ENCODE measurements at places on chromosomes 1 and 21. TPM values are rescaled to one million over a fixed set of nuclear protein-coding genes. Genes with fewer than 3 reads are reported as not detected.
A peak's percentile ranks its signal among the peaks of the same experiment; 100 is the strongest.

Gene SLC25A34
- total RNA-seq = not detected

Gene HLX
- 0.06 TPM for total RNA-seq

GRCh38 chr21:34852448-34852847 lies 183.7 kb downstream of the CLIC6 start:
- no peaks in the 10 kb centered on the region for H3K27me3 ChIP-seq
- H3K4me1 ChIP-seq = no peaks in the 10 kb centered on the region
- H3K27ac ChIP-seq = no peak overlapping the region
- H3K36me3 ChIP-seq = peaks cover 12% of the 10 kb centered on the region
- DNase-seq = no peak
- no peak overlapping the region for H3K4me3 ChIP-seq

GRCh38 chr1:160844447-160845232 lies 18.0 kb downstream of the CD244 start:
- H3K27ac ChIP-seq = no peak overlapping the region
- H3K27me3 ChIP-seq = no peaks in the 10 kb centered on the region
- no peak for DNase-seq

DNA sequence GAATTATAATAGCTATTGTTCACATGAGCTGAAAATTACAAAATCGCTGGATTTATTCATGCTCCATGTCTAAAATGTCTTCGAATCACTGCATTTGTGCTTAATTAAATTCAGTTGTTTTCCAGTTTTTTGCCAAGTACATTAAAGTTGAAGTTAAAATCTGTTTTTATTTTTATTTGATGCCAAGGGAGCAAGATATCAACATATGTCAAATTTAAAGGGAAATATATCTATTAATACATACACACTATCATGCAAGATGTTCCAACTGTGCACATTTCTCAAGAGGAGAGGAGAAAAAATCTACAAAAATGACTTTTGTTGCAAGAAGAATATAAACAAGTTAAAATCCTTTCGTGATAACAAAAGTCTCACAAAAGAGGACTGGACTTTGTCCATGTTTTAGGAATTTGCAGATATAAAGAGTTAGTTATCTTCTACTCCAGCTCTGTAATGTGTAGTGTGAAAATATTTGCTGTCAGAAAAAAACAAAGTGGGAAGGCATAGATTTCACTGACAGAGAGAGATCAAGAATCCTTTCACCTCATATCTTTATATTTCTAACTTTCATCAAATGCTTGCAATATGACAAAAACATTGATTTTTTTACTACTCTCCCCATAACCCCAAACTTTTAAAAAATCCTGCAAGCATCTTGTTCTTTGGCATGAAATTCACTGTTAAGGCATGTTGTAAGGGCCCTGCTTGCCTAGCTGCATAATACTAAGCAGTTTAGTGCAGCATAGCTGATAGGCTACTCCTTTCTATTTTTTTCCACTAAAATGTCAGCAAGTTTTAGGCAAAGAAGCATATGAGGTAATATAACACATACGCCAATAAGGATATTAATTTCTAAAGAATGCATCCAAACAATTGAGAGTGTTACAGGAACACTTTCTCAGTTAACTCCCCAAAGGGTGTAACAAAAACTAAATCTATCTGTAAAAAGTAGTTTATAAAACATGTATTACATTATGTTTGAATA lies 340.2 kb upstream of the ADAMTS5 start:
- no peaks in the 10 kb centered on the region for H3K27me3 ChIP-seq
- no peak overlapping the region for H3K4me3 ChIP-seq
- no peaks in the 10 kb centered on the region for H3K4me1 ChIP-seq
- H3K36me3 ChIP-seq = no peaks in the 10 kb centered on the region
- H3K27ac ChIP-seq = no peak overlapping the region
- DNase-seq = no peak

GRCh38 chr1:97516588-97516987 lies 404.2 kb downstream of the DPYD start:
- H3K4me3 ChIP-seq = no peak overlapping the region
- DNase-seq = no peak
- no peak overlapping the region for H3K27ac ChIP-seq
- no peaks in the 10 kb centered on the region for H3K36me3 ChIP-seq

DNA sequence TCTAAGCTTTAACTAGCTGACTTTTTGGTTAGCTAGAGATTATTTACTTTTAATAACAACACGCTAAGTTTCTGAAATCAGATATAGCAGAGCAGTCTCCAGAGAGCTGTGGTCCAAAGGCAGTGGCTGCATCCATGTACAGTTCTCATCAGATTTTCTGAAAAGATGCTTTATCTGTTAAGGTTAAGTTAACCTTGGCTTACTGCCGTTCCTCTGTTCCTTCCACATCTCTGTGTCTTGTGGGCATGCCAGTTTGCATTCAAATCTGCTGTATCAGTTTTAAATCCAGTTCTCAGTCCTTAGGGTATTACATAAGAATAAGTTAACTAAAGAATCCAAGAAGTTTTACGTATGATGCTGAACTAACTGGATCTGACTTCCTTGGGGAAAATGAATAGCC lies 46.8 kb downstream of the SPATA46 start:
- H3K27ac ChIP-seq = no peak overlapping the region
- H3K27me3 ChIP-seq = no peaks in the 10 kb centered on the region
- no peak for DNase-seq

GRCh38 chr1:170620164-170620563 lies 43.8 kb upstream of the PRRX1 start:
- no peak overlapping the region for H3K27ac ChIP-seq
- no peak overlapping the region for H3K4me3 ChIP-seq
- no peaks in the 10 kb centered on the region for H3K36me3 ChIP-seq
- DNase-seq = no peak

Gene RCAN3
- 13.6 TPM for total RNA-seq

- DNase-seq = peak; percentile 16
- no peaks in the 10 kb centered on the region for H3K27me3 ChIP-seq
- peak overlapping the region; percentile 78 for H3K27ac ChIP-seq
- peak overlapping the region; percentile 93 for H3K4me3 ChIP-seq
Measured at GRCh38 chr1:230067419-230067870, 407 bp downstream of the GALNT2 start.

DNA sequence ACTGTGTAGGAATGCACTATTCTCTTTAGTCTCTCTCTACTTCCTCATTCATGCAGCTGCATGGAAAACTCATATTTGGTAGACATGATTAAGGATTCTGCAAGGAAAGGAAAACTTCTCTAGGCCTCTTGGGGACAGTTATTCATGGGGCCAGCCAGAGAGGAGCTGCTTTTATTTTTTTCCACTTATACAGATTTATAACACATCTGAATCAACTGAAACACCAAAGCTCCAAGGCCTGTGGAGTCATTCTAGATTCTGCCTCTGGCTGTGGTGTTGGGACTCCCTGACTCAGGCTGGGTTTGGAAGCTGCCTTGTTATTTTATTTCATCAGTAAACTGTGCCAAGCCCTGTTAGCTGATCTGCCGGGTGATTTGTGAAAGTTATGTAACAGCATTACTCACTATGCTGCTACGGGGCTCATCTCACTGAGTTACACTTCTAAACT lies 83.9 kb upstream of the EDEM3 start:
- no peak overlapping the region for H3K27ac ChIP-seq
- no peak overlapping the region for H3K4me3 ChIP-seq
- no peaks in the 10 kb centered on the region for H3K27me3 ChIP-seq
- H3K4me1 ChIP-seq = no peaks in the 10 kb centered on the region

DNA sequence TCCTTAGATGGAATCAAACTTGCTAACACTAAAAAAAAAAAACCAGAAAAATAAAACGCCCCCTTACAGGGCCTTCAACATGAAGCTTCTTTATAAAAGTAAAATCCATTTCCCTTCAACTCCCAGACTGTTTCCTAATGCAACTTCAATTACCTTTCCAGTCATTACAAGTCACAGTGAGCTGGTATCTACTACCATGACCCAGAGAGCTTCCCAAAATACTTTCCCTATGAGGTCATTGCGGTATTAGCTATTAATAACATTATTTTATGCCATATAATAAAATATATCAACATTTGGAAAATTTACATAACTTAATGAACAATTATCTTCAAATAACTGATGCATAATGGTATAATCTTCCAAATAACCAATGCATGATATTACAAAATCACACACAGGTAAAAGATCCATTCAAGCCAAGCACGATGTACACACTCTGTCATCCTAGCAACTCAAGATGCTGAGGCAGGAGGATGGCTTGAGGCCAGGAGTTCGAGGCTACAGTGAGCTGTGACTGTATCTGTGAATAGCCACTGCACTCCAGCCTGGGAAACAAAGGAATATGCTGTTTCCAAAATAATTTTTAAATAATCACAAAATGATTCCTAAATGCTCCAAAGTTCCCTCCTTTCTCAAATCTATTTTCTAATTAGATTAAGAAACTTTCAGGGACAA lies 24.1 kb downstream of the EIF4G3 start:
- H3K4me1 ChIP-seq = no peaks in the 10 kb centered on the region
- H3K4me3 ChIP-seq = no peak overlapping the region
- H3K27ac ChIP-seq = no peak overlapping the region

DNA sequence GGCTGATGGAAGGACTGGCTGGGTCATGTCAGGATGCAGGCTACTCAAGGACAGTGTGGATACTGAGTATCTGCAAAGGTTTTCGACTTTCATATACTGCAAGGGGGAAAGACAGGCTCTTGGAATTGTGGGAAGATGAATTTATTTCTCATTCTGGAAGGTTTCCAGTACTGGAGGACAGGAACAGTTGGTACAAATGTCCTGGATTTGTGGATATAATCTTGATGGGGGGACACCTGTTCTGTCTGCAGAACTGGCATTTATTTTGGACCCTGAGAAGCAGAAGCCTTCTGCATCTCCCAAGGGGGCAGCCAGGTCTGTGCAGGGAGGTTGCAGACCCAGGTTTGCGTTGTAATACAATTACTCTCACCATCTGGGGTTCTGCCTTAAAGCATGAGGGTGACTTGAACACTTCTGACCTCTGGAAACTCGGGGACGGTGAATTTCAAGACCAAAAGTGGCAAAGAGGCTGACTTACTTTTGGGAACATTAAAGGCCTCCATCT lies 65.8 kb downstream of the NOS1AP start:
- H3K27ac ChIP-seq = no peak overlapping the region
- no peaks in the 10 kb centered on the region for H3K36me3 ChIP-seq
- peaks cover 98% of the 10 kb centered on the region for H3K4me1 ChIP-seq
- DNase-seq = no peak

Gene FABP3
- total RNA-seq = 0.24 TPM

GRCh38 chr1:94396356-94397010 lies 21.7 kb upstream of the ABCD3 start:
- H3K4me1 ChIP-seq = peaks cover 33% of the 10 kb centered on the region
- no peaks in the 10 kb centered on the region for H3K36me3 ChIP-seq
- no peak for DNase-seq

GRCh38 chr1:147472966-147473732 lies 68.2 kb upstream of the BCL9 start:
- H3K36me3 ChIP-seq = no peaks in the 10 kb centered on the region
- no peak overlapping the region for H3K4me3 ChIP-seq

Gene SYF2
- total RNA-seq = 34.1 TPM

DNA sequence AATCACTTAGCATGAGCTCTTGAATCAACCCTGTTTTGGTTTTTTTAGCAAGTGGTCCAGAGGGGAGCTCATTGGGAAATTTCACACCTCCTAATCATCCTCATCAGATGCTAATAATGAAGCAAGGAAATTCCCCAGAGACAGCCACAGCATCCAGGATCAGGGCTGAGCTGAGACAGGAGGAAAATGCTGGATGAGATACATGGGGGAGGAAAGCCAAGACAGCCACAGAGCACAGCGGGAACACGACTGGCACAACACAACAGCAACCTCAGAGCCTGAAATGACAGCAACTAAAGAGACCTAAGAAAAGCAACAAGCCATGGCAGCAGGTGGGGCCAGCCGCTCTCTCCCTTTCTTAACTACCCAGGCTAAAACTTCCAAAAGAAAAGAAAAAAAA lies 70.4 kb downstream of the UBR4 start:
- H3K36me3 ChIP-seq = peaks cover 79% of the 10 kb centered on the region
- H3K27ac ChIP-seq = peak overlapping the region; percentile 9
- no peaks in the 10 kb centered on the region for H3K27me3 ChIP-seq
- H3K4me3 ChIP-seq = no peak overlapping the region

- peaks cover 7% of the 10 kb centered on the region for H3K27me3 ChIP-seq
- H3K27ac ChIP-seq = no peak overlapping the region
- H3K4me1 ChIP-seq = no peaks in the 10 kb centered on the region
- DNase-seq = no peak
- no peaks in the 10 kb centered on the region for H3K36me3 ChIP-seq
Measured at GRCh38 chr1:201248721-201249559, 34.4 kb upstream of the PKP1 start.

Gene NR5A2
- total RNA-seq = 2.8 TPM

Gene SPRR2G
- total RNA-seq = not detected

- peak; percentile 58 for DNase-seq
- H3K27me3 ChIP-seq = peaks cover 13% of the 10 kb centered on the region
- peaks cover 5% of the 10 kb centered on the region for H3K4me1 ChIP-seq
- H3K27ac ChIP-seq = no peak overlapping the region
Measured at GRCh38 chr1:111481387-111482221, 7.8 kb downstream of the C1orf162 start.

GRCh38 chr1:101742509-101742908 lies 254.2 kb downstream of the OLFM3 start:
- no peak for DNase-seq
- no peak overlapping the region for H3K27ac ChIP-seq
- H3K36me3 ChIP-seq = no peaks in the 10 kb centered on the region
- no peak overlapping the region for H3K4me3 ChIP-seq
- H3K4me1 ChIP-seq = no peaks in the 10 kb centered on the region

- DNase-seq = no peak
- H3K4me1 ChIP-seq = no peaks in the 10 kb centered on the region
- no peak overlapping the region for H3K27ac ChIP-seq
- H3K36me3 ChIP-seq = peaks cover 23% of the 10 kb centered on the region
- no peak overlapping the region for H3K4me3 ChIP-seq
Measured at GRCh38 chr1:35838693-35839245, 31.0 kb downstream of the AGO4 start.

DNA sequence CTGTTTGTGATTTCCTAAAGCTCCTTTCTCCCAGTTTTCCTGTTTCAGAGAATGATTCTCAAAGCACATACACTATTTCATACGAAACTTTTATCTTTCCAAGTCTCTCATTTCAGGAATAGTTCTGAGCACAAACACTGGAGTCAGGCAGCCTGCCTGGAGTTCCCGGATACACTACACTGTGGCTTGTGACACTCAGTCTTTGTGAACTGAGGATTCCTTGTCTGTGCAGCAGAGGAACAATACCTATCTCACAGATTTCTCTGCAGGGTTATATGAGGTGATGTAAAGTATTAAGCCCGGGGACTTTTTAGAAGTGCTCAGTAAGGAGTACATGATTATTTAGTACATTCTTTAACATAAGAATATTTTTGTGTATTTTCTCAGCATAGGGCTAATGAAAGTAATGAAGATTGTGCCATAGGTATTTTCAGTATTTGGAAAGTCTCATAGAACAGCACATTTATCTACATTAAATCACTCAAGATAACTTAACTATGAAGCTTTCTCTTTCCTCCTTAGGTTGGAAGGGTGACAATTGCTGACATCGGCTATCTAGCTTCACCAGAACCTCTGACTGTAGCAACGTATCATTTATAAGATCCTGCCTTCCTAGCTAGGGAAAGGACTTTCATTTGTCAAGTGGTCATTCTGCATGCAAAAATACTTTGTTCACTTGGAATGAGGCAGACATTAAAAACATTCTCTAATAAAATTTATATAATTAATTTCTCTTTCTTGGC lies 12.9 kb downstream of the GBP2 start:
- no peaks in the 10 kb centered on the region for H3K36me3 ChIP-seq
- no peak overlapping the region for H3K27ac ChIP-seq
- H3K4me1 ChIP-seq = no peaks in the 10 kb centered on the region
- no peak overlapping the region for H3K4me3 ChIP-seq
- H3K27me3 ChIP-seq = no peaks in the 10 kb centered on the region
- no peak for DNase-seq

Gene LCE1D
- total RNA-seq = not detected

- H3K27me3 ChIP-seq = no peaks in the 10 kb centered on the region
- no peaks in the 10 kb centered on the region for H3K4me1 ChIP-seq
- H3K36me3 ChIP-seq = no peaks in the 10 kb centered on the region
- H3K27ac ChIP-seq = no peak overlapping the region
- DNase-seq = no peak
Measured at GRCh38 chr21:35502821-35503220, 453.7 kb upstream of the RUNX1 start.
